NCI-H1105 treated with DMSO at 0.1 percent for 48 hours (cell line): ENCODE measurements at places on chromosomes 6 and 20.

GRCh38 chr6:30073489-30074235, 1.9 kb downstream of the RNF39 start:
- peak; percentile 10 for DNase-seq

DNA sequence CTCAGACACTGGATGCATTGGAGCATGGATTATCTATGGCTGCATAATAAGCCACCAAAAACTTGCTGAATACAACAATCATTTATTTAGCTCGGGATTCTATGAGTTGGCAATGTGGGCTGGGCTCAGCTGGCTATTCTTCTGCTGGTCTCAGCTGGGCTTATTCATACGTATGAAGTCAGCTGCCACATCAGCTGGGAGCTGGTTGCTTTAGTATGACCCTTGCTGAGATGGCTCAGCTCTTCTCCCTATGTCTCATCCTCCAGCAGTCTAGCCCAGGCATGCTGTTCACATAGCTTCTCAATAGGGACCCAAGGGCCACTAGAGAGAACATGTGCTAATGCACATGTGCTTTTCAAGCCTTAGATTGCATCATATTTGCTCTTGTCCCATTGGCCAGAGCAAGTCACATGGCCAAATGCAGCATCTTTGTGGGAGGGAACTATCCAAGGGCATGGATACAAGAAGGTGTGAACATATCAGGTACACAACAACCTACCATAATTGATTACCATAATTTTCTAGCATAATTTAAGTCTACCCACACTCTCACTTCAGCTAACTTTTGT, 444.6 kb downstream of the KIF16B start:
- no peak for DNase-seq

DNA sequence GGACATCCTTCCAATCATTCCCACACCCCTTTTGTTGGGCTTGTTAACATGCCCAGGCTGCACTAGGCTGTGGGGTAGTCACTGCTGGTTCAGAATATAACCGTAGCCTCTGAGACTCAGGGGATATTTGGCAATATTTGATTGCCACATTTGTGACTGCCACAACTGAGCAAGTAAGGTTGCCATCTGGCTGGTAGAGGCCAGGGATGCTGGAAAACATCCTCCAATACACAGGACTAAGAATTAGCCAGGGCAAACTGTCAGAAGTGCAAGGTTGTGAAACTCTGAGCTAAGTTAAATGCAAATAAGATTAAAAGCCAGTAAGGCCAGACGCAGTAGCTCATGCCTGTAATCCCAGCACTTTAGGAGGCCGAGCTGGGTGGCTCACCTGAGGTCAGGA, 112.0 kb downstream of the ZMYND8 start:
- DNase-seq = no peak

- peak; percentile 27 for DNase-seq
Observed at GRCh38 chr6:126657561-126658175, 317.8 kb downstream of the CENPW start.

DNA sequence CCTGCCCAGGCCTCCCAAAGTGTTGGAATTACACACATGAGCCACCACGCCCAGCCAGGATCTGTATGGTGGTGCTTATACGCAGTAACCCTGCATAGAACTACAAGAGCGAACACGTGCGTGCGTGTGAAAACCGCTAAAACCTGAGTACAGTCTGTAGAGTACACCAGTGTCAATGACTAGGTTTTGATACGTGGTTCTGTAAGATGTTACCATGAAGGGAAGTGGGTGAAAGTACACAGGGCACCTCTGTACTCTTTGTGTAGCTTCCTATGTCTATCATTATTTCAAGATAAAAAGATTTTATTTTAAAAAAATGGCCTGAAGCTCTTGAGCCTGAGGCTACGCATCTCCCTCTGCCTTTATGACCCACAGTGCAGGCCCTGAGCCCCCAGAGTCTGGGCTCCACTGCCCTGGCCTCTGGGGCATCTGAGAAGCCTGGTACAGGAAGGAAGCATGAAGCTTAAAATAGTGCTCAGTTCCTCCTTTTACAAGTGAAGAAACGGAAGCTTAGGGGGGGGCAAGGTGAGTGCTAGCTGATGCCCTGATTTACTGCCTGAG, 21.6 kb downstream of the LY86 start:
- DNase-seq = no peak

GRCh38 chr20:896501-897025, 19.6 kb downstream of the ANGPT4 start:
- no peak for DNase-seq

DNA sequence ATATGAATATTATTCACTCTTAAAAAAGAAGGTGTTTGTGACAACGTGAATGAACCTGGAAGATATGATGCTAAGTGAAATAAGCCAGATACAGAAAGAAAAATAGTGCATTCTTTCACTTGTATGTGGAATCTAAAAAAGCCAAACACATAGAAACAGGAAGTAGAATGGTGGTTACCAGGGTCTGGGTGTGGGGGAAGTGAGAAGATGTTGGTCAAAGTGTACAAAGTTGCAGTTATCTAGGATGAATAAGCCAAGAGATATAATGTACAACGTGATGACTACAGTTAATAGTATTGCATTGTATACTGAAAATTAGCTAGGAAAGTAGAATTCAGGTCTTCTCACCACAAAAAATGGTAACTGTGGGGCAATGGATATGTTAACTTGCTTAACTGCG, 151.1 kb upstream of the HCRTR2 start:
- no peak for DNase-seq

DNA sequence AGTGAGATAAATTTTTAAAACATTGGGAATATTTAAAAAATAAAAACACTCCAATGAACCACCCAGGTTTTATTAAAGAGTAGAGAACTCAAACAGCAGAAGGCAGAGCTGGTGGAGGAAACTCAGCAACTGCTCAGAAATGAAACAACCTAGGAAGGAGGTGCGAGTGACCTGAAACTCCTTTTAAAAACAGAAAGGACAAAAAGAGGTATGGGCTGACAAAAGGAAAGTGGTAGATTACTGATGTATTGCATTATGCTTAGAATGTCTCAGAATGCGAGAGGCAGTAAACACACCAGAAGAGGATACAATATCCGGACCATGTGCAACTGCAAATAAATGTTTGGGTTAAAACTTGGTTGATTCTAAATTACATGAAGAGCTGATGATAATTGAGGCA, 97.6 kb downstream of the ESR1 start:
- no peak for DNase-seq

- no peak for DNase-seq
Observed at GRCh38 chr20:36875702-36876472, at the start of gene TLDC2. TLDC2 (plus strand) TSS chr20:36876138; CDS start chr20:36876175, 37 bp downstream.

DNA sequence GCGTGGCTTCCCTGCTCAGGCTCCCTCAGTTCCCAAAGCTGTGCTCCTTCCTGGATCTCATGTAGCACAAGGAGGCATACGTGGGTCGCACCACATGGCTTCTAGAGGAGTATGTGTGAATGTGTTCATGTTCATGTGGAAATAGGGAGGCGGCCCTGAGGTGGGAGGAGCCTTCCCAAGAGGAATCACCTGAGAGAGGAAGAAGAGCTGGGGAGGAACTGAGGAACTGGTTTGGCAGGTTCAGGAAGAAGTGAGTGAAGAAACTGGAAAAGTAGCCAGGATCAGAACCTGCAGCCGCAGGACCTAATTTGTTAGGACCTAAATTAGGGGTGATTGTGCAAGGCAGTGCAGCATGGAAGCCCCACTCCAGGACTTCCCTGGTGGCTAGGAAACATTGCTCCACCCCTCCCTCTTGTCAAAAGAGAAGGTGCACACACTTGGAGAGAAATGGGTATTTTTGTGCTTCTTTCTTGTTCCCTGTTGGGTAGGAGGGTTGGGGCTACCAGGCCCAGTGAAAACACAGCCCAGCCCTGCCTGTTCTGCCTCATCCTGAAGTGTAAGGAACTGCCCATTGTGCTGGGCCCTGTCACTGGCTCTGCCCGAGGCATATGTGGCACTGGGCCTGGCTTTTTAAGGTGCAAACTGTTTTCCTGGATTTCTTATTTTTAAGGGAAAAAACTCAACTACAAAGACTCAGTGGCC, 20.7 kb downstream of the SYNJ2 start:
- no peak for DNase-seq

DNA sequence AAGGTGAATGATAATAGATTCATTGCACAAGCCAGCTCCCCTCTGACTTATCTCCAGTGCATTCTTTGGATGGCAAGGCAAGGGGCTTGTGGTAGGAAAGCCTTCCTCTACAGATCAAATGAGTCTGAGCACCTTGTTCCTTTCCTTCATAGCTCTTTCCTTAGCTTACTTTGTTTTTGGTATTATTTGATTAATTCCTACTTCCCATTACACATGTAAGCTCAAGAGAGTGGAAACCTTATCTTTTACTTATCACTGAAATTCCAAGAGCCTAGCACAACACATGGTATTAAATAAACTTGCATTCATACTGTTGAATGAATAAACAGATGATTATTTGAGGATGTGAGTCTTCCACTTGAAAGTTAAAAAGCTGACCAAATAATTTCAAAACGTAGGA, 41.7 kb downstream of the FRK start:
- no peak for DNase-seq

GRCh38 chr6:117531346-117531745, 48.9 kb downstream of the DCBLD1 start:
- no peak for DNase-seq

- DNase-seq = no peak
Observed at GRCh38 chr6:9404351-9405146, 969.2 kb upstream of the SLC35B3 start.

- DNase-seq = no peak
Observed at GRCh38 chr6:54097753-54098152, 13.5 kb upstream of the MLIP start.

GRCh38 chr6:111417181-111417585, 65.8 kb downstream of the REV3L start:
- DNase-seq = no peak

DNA sequence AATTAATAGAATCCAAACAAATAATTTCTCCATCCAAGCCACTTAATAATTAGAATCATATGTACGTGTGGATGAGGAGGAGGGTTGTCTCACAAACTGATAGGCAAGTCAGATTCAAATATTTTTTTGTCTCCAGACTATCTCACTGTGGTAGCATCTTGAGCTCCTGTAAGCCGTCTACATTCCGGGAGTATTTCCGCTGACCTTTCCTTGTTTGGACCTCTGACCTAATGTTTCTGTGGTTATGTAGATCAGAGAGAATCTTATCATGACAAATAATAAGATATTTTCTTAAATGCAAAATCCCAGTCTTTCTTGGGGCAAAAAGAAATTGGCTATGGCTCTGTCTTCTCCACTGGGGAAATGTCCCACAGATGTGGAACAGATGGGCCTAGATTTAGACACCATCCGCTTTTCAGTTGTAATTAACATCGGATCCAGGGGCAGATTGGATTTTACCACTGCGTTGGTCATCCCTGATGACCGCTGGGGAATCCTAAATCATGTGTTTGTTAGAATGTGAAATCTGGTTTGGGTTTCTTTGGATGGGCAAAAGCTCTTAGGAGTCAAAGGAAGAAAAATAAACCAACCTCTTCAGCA, 197.1 kb upstream of the RIN2 start:
- no peak for DNase-seq

DNA sequence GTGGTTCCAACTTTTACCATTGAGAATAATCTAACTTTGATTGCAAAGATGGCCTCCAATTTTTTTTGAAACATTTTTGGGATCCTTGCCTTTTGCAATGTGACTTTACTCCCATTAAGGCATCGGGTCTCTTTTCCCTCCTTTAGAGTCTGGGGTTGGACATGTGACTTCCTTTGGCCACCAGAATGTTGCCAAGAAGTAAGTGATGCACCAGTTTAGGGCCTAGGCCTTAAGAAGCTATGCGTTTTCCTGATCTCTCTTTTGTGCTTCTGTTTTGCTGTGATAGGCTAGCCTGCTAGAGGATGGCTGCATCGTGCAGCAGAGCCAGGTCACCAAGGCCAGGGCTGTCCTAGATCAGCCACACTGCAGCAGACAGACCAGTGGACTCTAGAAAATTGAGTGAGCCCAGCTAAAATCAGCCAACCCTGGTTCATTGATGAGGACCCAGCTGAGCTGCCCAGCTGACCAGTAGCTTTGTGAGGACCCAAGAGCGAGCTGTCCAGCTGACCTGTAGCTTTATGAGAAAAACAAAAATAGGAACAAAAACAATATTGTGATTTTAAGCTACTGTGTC, 594.0 kb upstream of the JAG1 start:
- DNase-seq = no peak

GRCh38 chr6:85026021-85026420, 261.6 kb upstream of the TBX18 start:
- no peak for DNase-seq

GRCh38 chr6:24064106-24064505, 61.9 kb upstream of the NRSN1 start:
- DNase-seq = peak; percentile 28

GRCh38 chr6:50848989-50849795, 30.5 kb downstream of the TFAP2B start:
- DNase-seq = no peak

GRCh38 chr6:134846031-134846430, 103.9 kb downstream of the ALDH8A1 start:
- no peak for DNase-seq

GRCh38 chr6:48630511-48630910, 519.5 kb upstream of the PTCHD4 start:
- no peak for DNase-seq

DNA sequence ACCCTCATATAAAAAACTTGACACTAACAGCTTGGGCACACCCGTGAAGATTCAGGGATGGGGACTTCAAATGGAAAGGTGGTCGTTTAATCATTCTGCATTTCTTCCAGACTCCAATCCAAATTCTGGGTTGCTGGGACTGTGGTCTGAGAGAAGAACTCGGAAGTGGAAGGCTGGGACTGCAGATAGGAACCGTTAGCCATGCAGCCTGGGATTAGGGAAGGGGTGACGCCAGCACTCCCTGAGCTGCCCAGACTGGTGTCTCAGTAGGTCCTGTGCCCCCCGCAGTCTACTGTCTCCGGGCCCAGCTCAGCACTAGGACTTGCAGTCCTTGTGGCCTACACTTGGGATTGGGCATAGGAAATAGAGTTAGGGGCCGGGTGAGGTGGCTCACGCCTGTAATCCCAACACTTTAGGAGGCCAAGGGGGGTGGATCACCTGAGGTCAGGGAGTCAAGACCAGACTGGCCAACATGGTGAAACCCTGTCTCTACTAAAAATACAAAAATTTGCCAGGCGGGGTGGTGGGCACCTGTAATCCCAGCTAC, 511 bp upstream of the CLIC1 start:
- no peak for DNase-seq

GRCh38 chr6:162123797-162124196, 603.8 kb downstream of the PRKN start:
- peak; percentile 43 for DNase-seq

DNA sequence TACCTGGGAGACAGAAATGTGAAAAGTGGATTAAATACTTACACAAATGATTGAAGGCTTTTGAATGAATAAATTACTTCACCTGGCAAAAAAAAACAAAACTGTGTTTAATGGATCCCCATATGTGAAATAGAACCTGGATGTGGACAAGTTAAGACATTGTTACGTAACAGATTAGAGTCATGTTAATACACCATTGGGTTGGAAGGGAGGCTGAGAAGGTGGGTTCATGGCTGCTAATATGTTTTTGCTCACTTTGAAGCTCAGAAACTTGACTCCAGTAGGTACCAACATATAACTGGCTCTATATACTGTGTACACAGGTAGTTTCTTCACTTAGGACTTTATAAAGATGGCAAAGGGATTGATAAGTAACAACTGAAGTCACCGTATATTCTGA, 21.4 kb upstream of the TENT5A start:
- DNase-seq = no peak

GRCh38 chr20:63913768-63914167, 18.8 kb downstream of the DNAJC5 start:
- no peak for DNase-seq
